ENCODE measurements at places on chromosomes 1 and 21. TPM values are rescaled to one million over a fixed set of nuclear protein-coding genes. Genes with fewer than 3 reads are reported as not detected.

TMOD4 gene
- total RNA-seq = 1.1 TPM

APOBEC4 gene
- not detected for total RNA-seq

FCAMR gene
- not detected for total RNA-seq

CR1 gene
- not detected for total RNA-seq

MPL gene
- not detected for total RNA-seq

LCE6A gene
- total RNA-seq = not detected

TPR gene
- 226 TPM for total RNA-seq

DHRS3 gene
- total RNA-seq = 45.7 TPM

MMP23B gene
- 0.64 TPM for total RNA-seq

SYT6 gene
- not detected for total RNA-seq

CYYR1 gene
- not detected for total RNA-seq

TIE1 gene
- not detected for total RNA-seq

ACP6 gene
- total RNA-seq = 16.3 TPM

GNAI3 gene
- 8.0 TPM for total RNA-seq

CFHR3 gene
- not detected for total RNA-seq

OR2T11 gene
- not detected for total RNA-seq

ITLN2 gene
- not detected for total RNA-seq

KRTAP13-2 gene
- total RNA-seq = not detected

CCDC190 gene
- not detected for total RNA-seq

DIRAS3 gene
- not detected for total RNA-seq
